Endothelial cell (in vitro differentiated cells): ENCODE measurements at places on chromosomes 3 and 15.

DNA sequence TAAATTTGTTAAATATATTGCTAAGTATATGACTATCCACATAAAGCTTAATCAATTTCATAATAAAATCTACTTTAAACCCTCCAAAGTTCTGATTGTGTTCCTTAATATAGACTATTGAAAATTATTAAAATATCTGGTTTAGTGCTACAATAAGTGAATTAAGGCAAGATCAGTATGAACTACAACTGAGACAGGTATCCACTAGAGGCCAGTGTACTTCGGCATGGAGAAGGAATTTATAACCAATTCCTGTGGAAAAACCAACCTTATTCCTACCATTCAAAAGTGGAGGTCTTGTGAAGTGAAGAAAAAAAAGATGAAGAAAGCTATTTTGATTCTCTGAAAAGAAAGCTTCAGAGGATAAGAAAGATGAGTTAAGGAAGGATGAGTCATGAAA, 237.7 kb downstream of the SUCLG2 start:
- no peak for DNase-seq

- no peak for DNase-seq
These were observed 179.0 kb upstream of the PFN2 start for GRCh38 chr3:150149651-150150051.

- no peak for DNase-seq
These were observed 181.9 kb upstream of the KBTBD8 start for GRCh38 chr3:66816090-66816761.

GRCh38 chr3:188711881-188712247, 459.9 kb upstream of the TPRG1 start:
- no peak for DNase-seq

DNA sequence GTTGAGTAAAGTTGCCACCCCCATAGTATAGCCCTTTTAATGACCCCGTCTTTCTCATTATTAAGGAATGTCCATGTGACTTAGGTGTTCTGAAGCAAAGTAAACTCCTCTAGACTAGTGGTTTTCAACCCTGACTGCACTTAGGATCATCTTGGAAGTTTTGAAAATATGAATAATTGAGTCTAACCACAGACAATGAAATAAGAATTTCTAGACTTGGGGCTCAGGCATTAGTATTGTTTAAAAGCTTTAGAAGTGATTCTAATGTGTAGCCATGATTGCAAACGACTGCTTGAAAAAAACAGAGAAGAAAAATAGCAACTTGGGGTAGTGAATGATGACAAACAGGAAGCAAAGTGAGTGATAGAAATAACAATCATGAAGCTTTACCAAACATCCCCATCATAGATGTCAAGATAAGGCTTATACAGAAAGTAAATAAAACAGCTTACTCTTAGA, 35.0 kb downstream of the ALCAM start:
- no peak for DNase-seq

DNA sequence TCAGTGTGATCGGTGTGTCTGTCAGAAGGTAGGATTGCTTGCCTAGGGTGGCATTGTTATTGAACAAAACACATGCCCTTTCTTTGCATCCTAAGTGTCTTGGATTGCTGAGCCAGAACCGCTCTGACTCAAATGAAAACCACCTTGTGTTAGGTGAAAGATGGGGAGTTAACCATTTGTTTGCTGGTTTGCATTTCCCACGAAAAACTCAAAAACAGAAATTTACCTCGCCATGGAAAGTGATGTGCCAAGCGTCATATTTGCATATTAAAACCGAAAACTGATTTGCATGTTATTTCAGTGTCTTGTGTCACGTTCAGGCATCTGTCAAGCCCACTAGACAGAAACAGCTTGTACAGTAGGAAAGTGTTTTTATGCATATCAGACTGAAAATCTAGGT, 474.6 kb upstream of the TPRG1 start:
- DNase-seq: no peak

DNA sequence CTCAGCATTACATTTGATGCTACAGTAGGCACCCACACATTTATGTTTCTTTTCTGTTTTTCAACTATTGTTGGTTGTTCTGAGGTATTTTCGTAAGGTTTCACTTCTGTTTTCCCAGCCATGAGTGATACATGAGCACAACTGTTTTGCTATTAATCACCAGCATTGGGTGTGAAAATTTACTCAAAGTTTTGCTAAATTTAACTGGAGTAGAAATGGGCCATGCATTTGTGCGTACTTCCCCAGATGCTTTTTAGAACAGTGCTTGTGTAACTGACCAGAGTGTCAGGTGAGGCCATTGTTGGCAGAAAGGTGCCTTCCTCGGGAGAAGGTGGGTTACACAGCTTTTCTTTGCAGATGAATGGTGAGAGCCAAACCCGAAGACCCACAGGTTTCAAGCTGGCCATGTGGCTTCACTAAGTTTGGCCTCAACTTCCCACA, 70.4 kb downstream of the ST6GAL1 start:
- no peak for DNase-seq

DNA sequence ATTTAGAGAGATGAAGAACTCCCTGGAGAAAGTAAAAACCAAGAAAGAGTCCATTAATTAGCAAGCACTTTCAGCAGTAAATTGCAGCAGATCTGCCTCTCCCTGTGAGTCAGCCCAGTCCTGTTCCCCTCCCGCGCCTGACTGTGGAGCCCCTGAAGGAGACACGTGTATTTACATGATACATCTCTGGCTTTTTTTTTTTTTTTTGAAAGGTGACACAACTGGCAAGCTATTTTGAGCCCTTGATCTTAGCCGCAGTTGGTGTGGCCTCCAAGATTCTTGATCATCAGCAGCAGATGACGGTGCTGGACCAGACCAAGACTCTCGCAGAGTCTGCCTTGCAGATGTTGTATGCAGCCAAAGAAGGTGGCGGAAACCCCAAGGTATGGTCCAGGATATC, 271.8 kb upstream of the TPM1 start:
- no peak for DNase-seq

DNA sequence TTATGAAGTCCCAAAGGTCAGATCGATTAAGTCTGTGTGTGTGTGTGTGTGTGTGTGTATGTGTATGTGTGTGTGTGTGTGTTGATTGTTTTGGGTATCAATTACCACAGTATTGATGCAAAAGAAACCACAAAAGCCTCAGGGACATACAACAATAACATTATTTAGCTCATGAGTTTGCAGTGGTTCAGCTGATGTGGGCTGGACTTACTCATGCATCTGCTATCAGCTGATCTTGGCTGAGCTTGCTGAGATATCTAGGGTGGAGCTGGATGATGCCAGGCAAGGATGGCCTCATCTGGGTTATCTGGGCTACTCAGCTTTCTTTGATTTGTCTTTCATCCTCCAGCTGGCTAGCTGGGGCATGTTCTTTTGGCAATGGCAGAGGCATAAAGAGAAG, 82.4 kb upstream of the PRR23C start:
- DNase-seq: no peak

DNA sequence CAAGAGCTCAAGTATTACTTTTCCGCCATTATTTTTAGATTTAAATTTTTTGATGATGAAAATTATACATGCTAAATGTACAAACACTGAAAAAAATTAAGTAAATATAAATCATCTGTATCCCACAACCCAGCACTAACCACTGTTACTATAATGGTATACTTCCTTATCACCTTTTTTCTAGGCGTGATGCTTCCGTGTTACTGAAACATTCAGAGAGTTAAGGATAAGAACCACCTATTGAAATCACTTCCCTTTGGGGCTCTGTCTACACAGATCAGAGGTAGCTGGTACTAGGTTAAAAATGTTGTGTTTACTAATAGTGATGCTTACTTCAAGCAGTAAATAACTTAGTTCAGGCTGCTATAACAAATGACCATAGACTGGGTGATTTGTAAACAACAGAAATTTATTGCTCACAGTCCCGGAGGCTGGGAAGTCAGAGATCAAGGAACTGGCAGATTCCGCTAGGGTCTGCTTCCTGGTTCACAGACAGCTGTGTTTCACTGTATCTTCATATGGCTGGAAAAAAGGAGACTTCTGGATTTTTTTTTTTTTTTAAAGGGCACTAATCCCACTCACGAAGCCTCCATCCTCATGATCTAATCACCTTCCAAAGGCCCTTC, 6.4 kb downstream of the SNX4 start:
- DNase-seq: no peak

DNA sequence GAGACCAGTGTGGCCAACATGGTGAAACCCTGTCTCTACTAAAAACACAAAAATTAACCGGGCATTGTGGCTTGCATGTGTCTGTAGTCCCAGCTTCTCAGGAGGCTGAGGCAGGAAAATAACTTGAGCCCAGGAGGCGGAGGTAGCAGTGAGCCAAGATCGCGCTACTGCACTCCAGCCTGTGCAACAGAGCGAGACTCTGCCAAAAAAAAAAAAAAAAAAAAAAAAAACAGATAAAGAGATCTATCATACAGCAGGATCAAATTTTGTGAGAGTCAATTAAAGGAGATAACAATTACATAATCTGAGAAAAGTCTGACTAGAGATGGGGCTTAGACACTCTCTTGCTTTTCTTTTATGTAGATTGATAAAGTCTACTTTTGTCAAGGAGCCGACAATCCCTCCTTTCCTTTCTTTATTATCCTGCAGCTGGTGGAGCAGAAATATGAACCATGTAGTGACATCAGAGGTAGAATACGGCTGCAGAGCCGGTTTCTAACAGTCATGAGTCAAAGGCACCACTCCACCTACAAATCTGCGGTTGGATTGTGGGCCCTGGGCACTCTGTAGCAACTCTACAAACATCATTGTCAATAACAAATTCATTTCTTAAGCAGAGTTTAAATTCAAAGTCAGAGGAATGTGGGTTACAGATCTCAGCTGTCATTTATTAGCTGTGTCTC, 9.0 kb downstream of the C2CD4A start:
- DNase-seq: no peak

- DNase-seq: no peak
These were observed 62.7 kb upstream of the BNIP2 start for GRCh38 chr15:59751552-59752413.

GRCh38 chr15:63287109-63287508, 9.7 kb downstream of the APH1B start:
- no peak for DNase-seq

DNA sequence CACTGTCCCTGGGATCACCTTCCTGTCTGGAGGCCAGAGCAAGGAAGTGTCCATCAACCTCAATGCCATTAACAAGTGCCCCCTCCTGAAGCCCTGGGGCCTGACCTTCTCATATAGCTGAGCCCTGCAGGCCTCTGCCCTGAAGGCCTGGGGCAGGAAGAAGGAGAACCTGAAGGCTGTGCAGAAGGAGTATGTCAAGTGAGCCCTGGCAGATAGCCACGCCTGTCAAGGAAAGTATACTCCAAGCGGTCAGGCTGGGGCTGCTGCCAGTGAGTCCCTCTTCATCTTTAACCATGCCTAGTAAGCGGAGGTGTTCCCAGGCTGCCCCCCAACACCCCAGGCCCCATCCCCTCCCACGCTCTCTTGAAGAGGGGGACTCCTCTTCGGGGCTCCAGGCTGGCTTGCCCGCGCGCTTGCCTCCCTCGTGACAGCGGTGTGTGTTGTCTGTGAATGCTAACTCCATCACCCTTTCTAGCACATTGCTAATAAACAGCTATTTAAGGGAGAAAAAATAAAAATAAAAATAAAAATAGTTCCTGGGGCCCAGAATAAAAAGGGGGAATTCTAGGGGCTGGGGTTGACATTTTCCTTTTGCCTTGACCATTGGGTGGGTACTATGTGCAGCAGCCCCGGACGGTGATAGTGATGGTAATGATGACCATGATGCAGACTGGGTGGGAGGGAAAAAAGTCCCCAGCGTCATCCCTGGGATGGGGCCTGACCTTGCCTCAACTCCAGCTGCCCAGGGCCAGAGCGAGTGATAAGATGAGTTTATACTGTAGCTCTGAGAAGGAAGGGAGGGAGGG, 3.3 kb upstream of the ALAS1 start:
- DNase-seq: no peak

DNA sequence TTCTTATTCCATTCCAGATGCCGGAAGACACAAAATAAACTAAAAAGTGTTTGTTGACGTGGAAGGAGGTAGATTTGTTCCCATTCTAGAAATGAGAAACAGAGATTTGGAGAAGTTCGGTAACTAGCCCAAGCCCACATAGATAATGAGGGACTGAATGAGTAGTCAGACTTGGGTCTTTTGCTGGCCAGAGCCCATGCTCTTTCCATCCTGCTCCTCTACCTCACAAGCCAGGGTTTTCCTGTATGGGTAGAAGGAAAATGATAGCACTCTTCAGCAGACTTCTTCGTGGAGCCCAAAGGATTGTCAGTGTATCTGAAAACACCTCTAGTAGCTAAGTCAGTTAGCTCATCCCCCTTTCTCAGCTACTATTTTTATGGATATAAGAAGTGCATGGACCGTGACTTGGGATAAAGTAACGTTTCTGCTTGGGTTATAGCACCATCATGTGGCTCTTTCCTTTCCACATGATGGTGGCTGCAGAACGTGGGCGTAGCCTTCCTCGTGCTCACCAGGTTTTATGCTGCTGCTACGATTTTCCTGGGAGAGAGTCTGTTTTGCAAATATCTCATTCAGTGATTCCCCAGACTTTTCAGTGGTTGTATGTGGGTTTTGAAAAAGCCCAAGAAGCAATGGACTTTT, 84.6 kb downstream of the DGKG start:
- peak; percentile 23 for DNase-seq

- no peak for DNase-seq
These were observed 68.6 kb upstream of the RPL35A start for GRCh38 chr3:197881270-197881969.

DNA sequence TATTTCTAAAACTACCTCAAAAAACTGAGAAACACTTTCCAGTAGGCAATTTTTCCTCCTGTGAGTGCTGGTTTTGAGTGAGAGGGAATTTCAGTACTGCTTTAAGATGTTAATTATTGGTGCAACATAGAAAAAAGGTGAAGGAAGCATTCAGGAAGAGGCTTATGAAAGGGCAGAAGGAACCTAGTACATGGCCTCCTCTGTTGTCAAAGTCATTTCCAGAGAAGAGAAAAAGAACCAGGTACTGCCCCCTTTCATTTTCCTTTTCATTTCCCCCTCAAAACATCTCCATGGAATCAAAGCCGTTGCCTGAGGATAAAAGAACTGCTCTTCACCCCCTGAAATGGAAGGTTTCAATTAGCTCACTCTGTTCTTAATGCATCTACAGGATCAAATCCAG, 19.8 kb downstream of the RARRES1 start:
- DNase-seq: no peak

DNA sequence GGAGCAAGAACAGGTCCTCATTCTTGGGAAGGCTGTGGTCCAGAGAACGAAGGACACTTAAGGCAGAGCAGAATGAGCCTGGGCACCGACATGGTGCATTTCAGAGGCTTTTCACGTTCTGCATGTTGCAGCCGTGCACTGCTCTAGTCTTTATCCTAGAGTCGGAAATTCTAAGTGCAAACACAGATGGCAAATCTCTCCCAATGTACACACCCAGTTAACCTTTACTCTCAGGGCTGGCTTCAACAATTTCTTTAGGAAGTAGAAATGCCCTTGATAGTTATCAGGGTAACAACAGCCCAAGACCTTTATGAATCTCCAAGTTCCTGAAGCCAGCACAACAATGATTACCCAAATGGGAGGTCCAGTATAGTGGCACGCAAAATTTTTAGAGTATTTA, 39.1 kb upstream of the LRTM1 start:
- DNase-seq: no peak

DNA sequence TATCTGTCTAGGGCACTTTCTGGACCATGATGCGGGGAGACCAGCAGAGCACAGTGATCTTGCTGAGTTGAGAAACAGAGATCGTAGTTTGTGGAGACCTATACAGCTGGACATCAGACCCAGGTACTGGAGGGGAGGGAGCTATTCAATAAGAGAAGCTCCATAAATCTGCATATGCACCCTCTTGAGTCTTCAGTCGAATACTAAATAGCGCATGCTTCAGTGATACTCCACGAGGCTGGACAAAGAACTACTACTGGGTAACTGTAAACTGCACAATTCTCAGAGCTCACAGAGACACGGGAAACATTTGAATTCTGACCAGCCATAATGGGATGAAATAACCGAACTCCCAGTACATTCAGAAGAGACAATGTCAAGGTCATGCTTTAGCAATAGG, 49.7 kb downstream of the MINAR1 start:
- DNase-seq: no peak
